ENCODE measurements at places on chromosomes 4 and X. TPM values are rescaled to one million over a fixed set of nuclear protein-coding genes. Genes with fewer than 3 reads are reported as not detected.

The DCAF12L1 gene
- 0.09 TPM for total RNA-seq

The KLHL4 gene
- 65.0 TPM for total RNA-seq

The PDLIM3 gene
- 113 TPM for total RNA-seq

The AKAP14 gene
- not detected for total RNA-seq

The SATL1 gene
- total RNA-seq, result not detected

The TRAM1L1 gene
- 0.17 TPM for total RNA-seq

The PPEF2 gene
- not detected for total RNA-seq

GRCh38 chr4:166043801-166044200 is 170.8 kb downstream of the TLL1 start:
- no peak for DNase-seq

DNA sequence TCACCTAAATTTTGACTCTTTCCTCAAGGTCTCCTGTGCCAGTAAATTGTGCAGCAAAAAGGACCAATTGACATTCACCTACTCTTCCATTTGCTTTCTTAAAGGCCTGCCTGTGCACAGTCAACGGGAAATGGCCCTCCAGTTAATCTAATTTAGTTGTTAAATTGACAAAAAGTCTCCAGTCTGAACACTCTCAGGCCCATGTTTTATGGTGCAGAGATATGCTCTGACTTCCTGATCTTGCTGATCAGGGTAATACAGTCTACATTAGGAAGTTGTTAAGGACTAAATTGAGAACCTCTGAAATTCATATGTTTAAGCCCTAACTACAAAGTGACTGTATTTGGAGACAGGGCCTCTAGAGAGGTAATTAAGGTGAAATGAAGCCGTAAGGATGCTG is 133.6 kb upstream of the IL15 start:
- DNase-seq, result no peak

- DNase-seq, result no peak
Measured at GRCh38 chr4:98801259-98801725, 127.6 kb downstream of the EIF4E start.
